ENCODE measurements at places on chromosomes 4 and X.

- no peak for DNase-seq
Measured at GRCh38 chr4:70706044-70706461, 15.7 kb upstream of the RUFY3 start.

- peak; percentile 8 for DNase-seq
Measured at GRCh38 chr4:154332681-154333421, 158.7 kb downstream of the DCHS2 start.

- DNase-seq = no peak
Measured at GRCh38 chr4:110589297-110589696, 33.6 kb downstream of the PITX2 start.

- no peak for DNase-seq
Measured at GRCh38 chrX:37679888-37680287, 5.7 kb upstream of the XK start.

- no peak for DNase-seq
Measured at GRCh38 chrX:47232197-47232802, 509 bp upstream of the USP11 start.

DNA sequence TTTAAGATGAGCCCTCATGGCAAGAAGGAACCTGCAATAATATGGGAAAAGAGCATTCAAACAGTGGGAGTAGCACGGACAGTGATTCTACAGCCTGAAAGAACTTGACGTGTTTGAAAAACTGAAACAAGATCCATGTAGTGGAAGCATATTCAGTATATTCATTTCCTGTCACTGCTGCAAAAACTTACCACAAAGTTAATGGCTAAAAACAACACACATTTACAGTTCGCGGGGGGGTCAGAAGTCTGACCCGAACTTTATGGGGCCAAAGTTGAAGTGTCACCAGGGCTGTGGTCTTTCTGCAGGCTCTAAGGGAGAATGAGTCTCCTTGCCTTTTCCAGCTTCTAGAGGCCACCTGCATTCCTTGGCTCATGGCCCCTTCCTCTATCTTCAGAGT, 52.6 kb upstream of the ARX start:
- DNase-seq = no peak

- no peak for DNase-seq
Measured at GRCh38 chr4:6444582-6444981, 27.8 kb downstream of the PPP2R2C start.

DNA sequence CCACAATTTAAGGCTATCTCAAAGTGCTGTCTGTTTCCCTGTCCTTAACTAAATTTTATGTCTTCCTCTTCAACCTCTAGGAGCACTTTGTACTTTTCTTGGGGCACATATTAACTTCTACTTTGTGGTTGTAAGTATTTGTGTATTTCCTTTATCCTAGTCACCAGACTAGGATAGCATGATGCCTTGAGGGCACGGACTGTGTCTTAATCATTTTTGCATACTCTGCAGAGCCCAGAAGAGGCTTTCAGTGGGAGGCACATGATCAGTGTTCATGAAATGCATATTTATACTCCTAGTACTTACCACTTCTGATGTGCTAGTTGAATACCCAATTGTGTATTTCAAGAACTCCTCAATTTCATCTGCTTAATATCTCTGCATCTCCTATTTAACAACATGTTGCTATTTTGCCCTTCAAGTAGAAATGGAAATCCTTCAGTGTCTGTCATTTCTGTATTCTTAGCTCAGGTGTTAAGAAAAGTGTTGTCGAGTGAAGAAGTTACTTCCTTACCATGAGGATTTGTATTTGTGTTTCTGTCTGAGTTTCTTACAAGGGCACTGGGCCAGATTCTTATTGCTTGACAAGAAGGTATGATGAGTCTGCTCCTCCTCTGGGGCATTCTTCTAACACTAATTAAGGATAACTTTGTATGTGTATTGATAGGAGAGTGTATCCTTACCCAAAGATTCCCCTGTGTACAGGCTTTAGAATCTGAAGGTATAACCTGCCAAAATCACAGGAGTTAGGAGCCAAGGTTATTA, 28.3 kb upstream of the PGRMC2 start:
- peak; percentile 32 for DNase-seq

GRCh38 chr4:141429933-141430332, 206.4 kb upstream of the IL15 start:
- no peak for DNase-seq

- DNase-seq = no peak
Measured at GRCh38 chrX:13090027-13090338, 45.6 kb upstream of the FAM9C start.

GRCh38 chrX:68874076-68874475, 45.3 kb downstream of the EFNB1 start:
- DNase-seq = no peak

- no peak for DNase-seq
Measured at GRCh38 chr4:10746371-10747171, 62.0 kb upstream of the CLNK start.

GRCh38 chr4:158856852-158857251, 88.0 kb downstream of the FNIP2 start:
- DNase-seq = peak; percentile 33

DNA sequence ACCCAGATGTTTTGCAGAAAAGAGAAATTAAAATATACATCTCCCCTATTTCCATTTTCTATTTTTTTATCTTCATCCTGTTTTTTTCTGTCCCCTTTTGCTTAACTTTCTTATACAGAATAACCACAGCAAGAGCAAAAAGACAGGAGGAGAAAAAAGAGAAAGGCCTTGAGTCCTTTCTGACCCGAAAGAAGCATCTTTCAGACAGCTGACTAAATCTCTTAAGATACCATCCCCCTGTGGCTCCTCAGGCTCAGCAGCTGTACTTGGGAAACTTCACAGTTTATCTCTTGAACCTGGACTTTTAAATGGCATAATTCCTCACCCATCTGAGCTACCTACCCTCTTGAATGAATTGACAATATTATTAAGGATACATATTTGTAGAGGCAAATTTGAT, 100.2 kb downstream of the FIP1L1 start:
- no peak for DNase-seq

GRCh38 chrX:120755066-120755846, 120.4 kb downstream of the CT47B1 start:
- DNase-seq = peak; percentile 49

DNA sequence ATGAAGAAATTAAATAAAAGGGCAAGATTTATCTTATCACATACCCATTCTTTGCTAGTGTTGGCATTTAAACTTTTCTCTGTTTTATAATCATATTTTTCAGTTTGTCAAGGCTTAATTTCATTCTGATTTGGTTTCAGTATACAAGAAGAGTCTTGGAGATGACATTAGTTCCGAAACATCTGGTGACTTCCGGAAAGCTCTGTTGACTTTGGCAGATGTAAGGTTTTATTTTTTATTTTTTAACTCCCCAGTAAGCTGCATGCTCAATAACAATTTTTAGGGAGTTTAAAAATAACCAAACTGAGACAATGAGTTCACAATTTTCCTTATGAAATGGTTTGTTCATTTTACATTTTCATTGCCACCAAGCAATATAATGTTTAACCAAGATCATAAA, 39.8 kb downstream of the ANXA3 start:
- no peak for DNase-seq

GRCh38 chr4:86362510-86362909, 2.7 kb upstream of the MAPK10 start:
- DNase-seq = no peak

GRCh38 chr4:40492691-40493090, 137.0 kb downstream of the RBM47 start:
- DNase-seq = no peak

- DNase-seq = no peak
Measured at GRCh38 chr4:124691801-124692200, 20.7 kb downstream of the ANKRD50 start.

GRCh38 chr4:158302076-158302866, 92.0 kb downstream of the TMEM144 start:
- no peak for DNase-seq

GRCh38 chr4:151418385-151418784, 9.4 kb downstream of the FHIP1A start:
- no peak for DNase-seq

DNA sequence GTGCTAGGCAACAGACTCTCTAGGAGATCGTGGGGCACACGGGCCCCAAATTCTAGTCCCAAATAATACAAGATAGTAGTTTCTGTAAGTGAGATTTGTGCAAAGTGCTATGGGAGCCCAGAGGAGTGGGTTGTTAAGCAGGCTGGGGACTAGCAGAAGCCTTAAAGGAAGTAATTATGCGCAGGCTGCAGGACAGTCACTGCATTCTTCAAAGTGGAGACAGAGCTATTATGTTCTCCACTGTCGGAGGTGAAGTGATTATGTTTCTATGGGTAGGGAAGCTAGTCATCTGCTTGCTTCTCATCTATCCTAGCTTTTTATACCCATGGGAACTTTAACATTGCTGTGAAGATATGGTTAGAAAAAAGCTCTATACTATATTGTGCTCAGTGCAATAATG, 154.2 kb downstream of the CPE start:
- no peak for DNase-seq

- no peak for DNase-seq
Measured at GRCh38 chr4:4735136-4735750, 124.2 kb upstream of the MSX1 start.

GRCh38 chrX:68846536-68846935, 17.7 kb downstream of the EFNB1 start:
- no peak for DNase-seq

DNA sequence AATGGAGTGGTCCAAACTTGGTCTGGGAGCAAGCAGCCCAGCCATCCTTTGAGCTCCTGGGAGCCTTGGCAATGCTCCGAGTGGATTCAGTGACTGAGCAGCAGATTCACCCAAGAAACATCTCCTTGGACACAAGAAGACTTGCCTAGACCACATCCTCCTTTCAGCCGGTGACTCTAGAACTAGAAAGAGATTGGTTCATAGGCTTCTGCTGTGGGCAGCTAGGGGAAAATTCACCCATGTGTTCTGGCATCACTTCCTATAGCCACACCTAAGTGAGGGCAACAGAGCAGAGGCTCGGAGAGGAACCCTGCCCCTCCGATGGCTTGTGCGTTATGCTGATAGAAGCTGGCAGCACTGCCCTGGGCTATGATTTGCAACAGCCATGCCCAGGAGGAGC, 16.0 kb downstream of the ZNF275 start:
- DNase-seq = no peak

DNA sequence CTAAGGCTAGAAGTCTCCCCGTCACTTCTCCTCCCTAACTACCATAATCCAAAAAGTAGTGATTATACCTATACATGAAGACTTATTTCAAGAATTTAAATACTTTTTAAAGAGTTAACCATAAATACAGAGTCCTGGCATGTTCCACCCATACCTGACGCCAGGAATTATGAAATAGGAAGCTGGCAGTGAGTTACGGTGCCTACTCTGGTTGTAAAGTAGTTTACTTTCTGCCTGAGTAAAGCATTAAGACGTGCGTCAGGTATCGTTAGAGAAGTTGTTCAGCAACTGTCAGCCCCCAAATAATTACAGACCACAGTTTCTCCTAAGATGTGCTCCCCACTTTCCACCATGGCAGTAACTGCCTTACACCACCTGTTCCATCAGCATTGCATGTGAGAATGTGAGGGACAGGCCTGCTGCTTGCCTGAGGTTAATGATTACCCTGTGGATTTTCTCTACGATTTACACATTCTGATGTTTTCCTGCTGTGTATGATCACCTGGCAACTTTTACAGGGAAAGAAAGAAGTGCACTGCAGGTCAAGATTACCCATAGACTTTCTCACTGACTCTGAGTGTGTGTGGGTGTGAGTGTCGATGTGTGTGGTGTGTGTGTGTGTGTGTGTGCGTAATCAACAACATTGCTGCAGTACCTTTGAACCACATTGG, 92.3 kb upstream of the SLC7A11 start:
- DNase-seq = no peak

DNA sequence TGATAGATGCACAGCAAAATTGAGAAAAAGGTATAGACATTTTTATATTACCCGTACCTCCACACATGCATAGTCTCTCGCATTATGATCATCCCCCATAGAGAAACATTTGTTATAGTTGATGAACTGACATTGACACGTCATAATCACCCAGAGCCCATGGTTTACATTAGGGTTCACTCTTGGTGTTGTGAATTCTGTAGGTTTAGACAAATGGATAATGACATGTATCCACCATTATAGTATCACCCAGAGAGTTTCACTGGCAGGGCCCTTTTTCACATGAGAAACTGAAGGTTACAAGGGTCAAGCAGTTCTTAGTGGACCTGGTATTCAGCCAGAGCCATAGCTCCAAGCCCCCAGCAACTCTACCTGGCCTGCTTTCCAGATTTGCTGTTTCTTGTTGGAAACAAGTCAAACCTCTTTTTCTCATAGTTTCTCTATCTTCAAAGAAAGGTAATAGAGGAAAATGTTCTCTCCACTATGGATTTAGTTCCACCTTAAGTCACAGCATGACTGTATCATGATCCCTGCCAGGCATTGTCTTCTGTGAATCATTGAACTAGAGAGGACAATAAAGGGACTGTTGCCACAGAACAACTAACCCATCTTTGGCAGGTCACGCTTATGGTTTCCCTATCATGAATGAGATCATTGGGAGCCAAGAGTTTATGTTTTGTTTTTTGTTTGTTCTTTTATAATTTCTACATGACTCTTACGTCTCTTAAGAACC, 64.0 kb downstream of the HHIP start:
- no peak for DNase-seq

DNA sequence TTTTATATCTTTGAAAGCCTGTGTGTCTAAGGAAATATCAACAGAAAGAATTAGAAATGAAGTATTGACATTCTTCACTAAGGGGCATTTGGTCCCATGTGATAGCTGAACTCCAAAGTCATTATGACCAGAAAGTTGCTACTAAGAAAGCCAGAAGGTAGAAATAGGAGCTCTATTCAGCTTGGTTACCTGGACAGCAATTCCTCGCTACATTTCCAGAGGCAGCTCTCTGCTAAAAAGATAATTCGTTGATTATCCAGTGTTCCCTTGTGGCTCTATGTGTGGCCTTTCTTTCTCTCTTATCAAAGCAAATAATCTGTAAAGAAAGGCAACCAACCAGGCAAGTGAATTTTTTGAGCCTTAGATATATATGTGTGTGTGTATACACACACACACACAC, 341.3 kb downstream of the ADGRL3 start:
- no peak for DNase-seq

DNA sequence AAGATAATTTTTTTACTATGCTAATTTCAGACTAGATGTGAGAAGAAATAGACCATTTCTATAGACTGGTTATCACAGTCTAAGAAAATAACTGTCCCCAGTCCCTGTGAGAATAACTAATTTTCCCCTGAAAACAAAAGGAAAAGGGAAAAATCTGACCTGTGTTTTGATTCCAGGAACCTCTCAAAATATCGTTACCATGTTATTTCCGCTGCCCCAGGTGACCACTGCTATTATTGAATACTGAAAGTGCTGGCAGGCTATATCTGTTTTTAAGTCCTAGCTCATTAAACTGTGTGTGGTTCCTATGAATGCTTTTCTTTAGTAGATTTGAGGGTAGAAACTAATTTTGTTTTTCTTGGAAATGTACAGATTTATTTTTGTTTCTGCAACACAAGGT, 83.6 kb downstream of the GAB1 start:
- no peak for DNase-seq

GRCh38 chr4:7658341-7659204, 223.8 kb upstream of the PSAPL1 start:
- DNase-seq = peak; percentile 41

- DNase-seq = no peak
Measured at GRCh38 chr4:36402008-36402758, 120.8 kb downstream of the DTHD1 start.

- no peak for DNase-seq
Measured at GRCh38 chr4:52069571-52069970, 18.5 kb downstream of the SPATA18 start.

GRCh38 chr4:32042486-32043247, 1322.5 kb downstream of the PCDH7 start:
- DNase-seq = no peak

- peak; percentile 4 for DNase-seq
Measured at GRCh38 chr4:166594326-166594946, 639.9 kb downstream of the SPOCK3 start.

- no peak for DNase-seq
Measured at GRCh38 chrX:154098551-154098950, 1.0 kb upstream of the MECP2 start.

Measured in suppressor macrophage (primary cell).